ENCODE measurements at places on chromosomes 2 and 18. TPM values are rescaled to one million over a fixed set of nuclear protein-coding genes. Genes with fewer than 3 reads are reported as not detected.
A peak's percentile ranks its signal among the peaks of the same experiment; 100 is the strongest.

DNA sequence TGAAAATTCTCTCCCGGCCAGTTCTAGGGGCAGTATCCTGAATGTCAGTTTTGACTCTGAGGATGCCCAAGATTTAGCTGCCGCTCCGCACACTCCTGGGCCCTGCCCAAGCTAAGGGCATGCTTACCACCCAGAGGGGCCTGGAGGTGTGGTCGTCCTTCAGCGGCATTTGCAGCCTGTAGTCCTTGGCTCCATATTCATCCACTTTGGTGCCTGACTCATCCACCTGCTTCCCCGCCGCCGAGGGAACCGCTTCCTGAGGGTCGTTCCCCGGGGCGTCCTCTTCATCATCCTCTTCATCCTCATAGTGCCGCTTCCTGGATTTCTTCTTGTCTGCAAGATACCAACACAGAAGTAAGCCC, 577 bp downstream of the ERCC3 start:
- H3K4me3 ChIP-seq, result peak overlapping the region; percentile 99
- H3K36me3 ChIP-seq, result peaks cover 49% of the 10 kb centered on the region
- no peak for DNase-seq
- no peaks in the 10 kb centered on the region for H3K27me3 ChIP-seq

LRRC30 gene
- not detected for total RNA-seq

DNA sequence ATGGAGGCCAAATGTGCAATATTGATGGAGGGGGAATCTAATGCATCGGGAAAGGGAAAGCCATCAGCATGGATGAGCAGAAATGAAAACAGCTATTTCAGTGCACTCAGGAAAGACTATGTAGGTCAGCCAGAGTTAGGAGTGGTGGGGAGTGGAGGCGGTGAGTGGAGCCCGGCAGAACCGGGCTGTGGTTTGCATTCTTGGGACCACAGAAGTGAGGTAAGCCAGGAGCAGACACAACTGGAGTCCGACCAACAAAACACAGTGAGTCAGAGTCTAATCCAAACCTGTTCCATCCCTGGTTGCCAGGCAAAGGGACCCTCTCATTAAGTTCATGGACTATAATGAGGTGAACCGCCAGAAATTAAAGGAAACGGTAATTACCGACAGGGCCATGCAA, 61.1 kb upstream of the RAB12 start:
- no peak overlapping the region for H3K27ac ChIP-seq
- H3K4me1 ChIP-seq, result peaks cover 2% of the 10 kb centered on the region
- peaks cover 5% of the 10 kb centered on the region for H3K27me3 ChIP-seq
- no peaks in the 10 kb centered on the region for H3K36me3 ChIP-seq
- DNase-seq, result no peak

DNA sequence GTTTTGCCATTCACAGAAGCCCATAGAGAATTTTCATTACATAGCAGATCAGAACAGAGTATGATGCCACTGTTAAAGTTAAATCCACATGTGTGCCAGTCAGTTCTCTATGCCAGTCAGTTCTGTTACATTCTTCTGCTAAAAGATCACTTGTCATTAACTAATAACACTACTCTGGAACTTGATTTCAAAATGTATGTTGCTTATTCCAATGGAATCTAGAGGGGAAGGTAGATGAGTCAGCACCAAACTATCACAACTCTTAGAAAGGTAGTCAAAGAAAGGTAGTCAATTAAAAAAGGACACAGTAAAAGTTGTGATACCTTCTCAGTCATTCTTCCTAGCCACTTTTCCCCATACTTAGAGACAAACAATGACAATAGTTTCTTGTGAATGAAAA, 1214.4 kb downstream of the LRP1B start:
- no peak overlapping the region for H3K4me3 ChIP-seq
- no peaks in the 10 kb centered on the region for H3K27me3 ChIP-seq
- H3K4me1 ChIP-seq, result no peaks in the 10 kb centered on the region
- no peaks in the 10 kb centered on the region for H3K36me3 ChIP-seq

- peaks cover 45% of the 10 kb centered on the region for H3K4me1 ChIP-seq
- H3K36me3 ChIP-seq, result peaks cover 9% of the 10 kb centered on the region
- peaks cover 5% of the 10 kb centered on the region for H3K27me3 ChIP-seq
- peak overlapping the region; percentile 82 for H3K4me3 ChIP-seq
These were observed 857 bp downstream of the DYM start for GRCh38 chr18:49459404-49460171.

CIDEA gene
- not detected for total RNA-seq

DNA sequence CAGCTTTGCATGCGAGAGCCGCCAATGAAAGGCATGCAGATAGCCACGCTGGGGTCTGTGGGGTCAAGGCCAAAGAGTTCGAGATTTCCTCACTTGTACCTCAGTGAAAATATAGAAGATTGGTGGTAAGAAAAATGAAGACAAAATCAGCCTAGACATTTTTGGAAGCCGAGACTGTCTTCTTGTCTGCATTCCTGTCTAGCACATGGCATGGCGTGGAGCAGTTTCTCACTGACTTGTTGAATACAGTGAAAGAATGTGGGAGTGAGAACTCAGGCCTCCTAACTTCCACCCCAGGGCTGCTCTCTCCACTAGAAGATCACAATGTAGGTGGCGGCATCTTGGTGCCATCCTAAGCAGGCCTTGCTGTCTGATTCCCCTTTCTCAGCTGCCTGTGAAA, 740.8 kb upstream of the HS6ST1 start:
- H3K4me3 ChIP-seq, result no peak overlapping the region
- no peaks in the 10 kb centered on the region for H3K27me3 ChIP-seq
- no peaks in the 10 kb centered on the region for H3K36me3 ChIP-seq
- H3K27ac ChIP-seq, result no peak overlapping the region

MYO7B gene
- 0.18 TPM for total RNA-seq

- H3K27ac ChIP-seq, result no peak overlapping the region
- no peaks in the 10 kb centered on the region for H3K36me3 ChIP-seq
- no peaks in the 10 kb centered on the region for H3K27me3 ChIP-seq
- H3K4me3 ChIP-seq, result no peak overlapping the region
These were observed 98.6 kb downstream of the KCNS3 start for GRCh38 chr2:17976871-17977746.

DNA sequence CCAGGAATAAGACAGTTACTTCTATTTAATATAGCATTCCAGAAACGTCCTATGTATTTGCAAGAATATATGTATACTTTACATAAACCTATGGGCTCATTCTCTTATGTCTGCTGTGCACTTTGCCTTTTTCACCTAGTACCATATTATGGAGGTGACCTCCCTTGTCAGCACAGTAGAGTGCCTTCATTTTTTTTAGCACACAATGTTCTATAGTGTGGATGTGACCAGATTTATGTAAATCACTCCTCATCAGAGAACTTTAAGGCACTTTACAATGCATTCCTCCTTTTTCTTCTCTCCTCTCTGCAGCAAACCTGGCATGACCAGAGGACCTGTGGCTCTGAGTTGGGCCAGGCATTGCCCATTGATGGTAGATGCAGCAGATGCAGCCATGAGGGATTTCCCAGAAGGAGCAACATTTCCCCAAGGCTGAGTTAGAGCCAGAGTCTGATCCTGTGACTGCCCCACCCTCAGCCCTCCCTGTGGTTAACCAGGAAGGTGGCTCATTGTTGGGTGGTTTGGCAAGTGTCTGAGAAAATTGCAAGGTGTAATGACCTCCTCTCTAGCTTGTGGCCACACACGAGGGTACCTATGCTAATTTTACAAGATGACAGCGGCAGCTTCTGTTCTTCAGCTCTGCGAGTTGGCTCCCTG, 76.5 kb upstream of the DLX2 start:
- H3K27ac ChIP-seq, result peak overlapping the region; percentile 29
- H3K27me3 ChIP-seq, result peaks cover 3% of the 10 kb centered on the region
- H3K4me1 ChIP-seq, result peaks cover 27% of the 10 kb centered on the region

DNA sequence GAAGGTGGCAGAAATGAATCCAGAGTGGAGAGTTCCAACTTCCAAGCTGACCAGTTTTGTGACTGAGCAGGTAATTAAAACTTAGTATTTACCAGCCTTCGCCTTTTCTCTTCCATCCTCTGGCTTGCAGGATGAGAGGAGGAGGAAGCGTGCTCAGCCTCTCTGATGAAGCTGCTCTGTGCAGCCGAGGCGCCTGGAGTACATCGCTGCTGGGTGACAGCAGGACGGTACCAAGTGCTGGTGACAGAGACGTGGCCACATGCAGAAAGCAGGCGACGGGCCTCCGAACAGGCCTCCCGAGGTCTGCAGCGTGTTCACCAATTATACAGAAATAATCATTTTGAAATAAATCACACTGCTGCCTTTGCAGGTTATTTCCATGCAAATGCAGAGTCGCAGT, 95.0 kb downstream of the MBP start:
- no peak overlapping the region for H3K27ac ChIP-seq
- peaks cover 52% of the 10 kb centered on the region for H3K36me3 ChIP-seq
- H3K27me3 ChIP-seq, result no peaks in the 10 kb centered on the region
- DNase-seq, result no peak
- peaks cover 32% of the 10 kb centered on the region for H3K4me1 ChIP-seq
